ENCODE measurements at places on chromosomes 3 and 15. TPM values are rescaled to one million over a fixed set of nuclear protein-coding genes. Genes with fewer than 3 reads are reported as not detected.

Gene MYL3
- total RNA-seq: not detected

Gene GHSR
- total RNA-seq: not detected

Gene PLSCR5
- not detected for total RNA-seq

Gene HYKK
- total RNA-seq: 5.0 TPM

Gene C3orf22
- total RNA-seq: not detected

Gene TERC
- total RNA-seq: 206 TPM

Gene COL8A1
- 0.97 TPM for total RNA-seq

Gene WDR93
- not detected for total RNA-seq
